Fibroblast of mammary gland (primary cell): ENCODE measurements at places on chromosomes 2 and 18.
A peak's percentile ranks its signal among the peaks of the same experiment; 100 is the strongest.

- DNase-seq = peak; percentile 6
Measured at GRCh38 chr2:239035361-239035814, 187.5 kb downstream of the TWIST2 start.

GRCh38 chr2:10551496-10551895, 103.4 kb upstream of the ODC1 start:
- DNase-seq = no peak

GRCh38 chr18:50401888-50402287, 27.0 kb downstream of the SKA1 start:
- DNase-seq = peak; percentile 47

- no peak for DNase-seq
Measured at GRCh38 chr18:48739266-48740067, 200.6 kb downstream of the CTIF start.

GRCh38 chr2:155525199-155525598, 807.3 kb downstream of the NR4A2 start:
- DNase-seq = no peak

- DNase-seq = peak; percentile 73
Measured at GRCh38 chr2:72892506-72893173, 5.4 kb downstream of the SPR start.

- DNase-seq = no peak
Measured at GRCh38 chr2:71736091-71736861, 282.9 kb downstream of the DYSF start.

GRCh38 chr18:78497641-78498040, 482.0 kb upstream of the SALL3 start:
- DNase-seq = no peak

DNA sequence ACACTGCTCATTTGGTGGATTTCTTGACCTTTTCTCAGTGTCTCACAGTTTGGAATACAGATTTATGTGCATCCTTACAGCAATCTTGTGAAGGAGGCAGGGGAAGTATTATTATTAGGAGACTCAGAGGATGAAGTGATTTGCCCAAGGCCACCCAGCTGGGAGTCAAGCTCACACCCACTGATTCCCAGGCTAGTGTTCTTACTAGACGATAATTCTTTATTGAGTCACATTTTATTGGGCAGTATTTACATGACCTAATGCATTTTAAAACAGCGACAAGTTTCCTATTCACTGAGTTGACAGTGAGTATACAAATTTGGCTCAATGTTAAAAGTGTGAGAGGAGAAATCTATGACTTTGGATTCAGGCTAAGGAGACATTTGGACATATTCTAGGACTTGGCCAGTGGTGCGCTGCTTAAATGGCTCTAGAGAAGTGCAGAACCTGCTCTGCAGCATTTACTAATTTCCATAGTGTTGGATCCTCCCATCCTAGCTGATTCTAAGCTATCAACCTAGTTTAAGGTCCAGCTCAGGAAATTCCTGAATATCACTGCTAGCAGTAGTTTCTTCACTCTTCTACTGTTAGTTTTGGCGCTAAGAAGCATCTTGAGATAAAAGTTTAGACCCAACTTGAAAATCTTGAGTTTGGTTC, 199.3 kb downstream of the MTX2 start:
- DNase-seq = peak; percentile 61

DNA sequence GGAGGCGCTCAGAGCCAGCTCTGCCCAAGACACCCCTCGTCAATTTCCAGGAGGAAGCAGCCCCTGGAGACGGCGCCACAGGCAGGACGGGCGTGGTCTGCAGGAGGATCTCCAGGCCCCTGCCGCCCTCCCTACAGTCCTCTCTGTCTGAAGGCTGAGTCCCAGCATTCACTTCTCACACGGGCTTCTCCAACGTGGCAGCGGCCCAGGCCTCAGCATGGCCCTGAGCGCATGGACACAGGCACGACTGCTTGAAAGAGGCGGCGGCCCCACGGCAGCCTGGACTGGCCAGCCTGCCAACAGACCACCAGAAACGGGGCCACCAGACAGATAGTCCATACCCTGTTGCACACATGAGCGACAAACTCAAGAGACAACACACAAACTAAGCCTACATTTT, 23.3 kb downstream of the SDC1 start:
- DNase-seq = no peak

DNA sequence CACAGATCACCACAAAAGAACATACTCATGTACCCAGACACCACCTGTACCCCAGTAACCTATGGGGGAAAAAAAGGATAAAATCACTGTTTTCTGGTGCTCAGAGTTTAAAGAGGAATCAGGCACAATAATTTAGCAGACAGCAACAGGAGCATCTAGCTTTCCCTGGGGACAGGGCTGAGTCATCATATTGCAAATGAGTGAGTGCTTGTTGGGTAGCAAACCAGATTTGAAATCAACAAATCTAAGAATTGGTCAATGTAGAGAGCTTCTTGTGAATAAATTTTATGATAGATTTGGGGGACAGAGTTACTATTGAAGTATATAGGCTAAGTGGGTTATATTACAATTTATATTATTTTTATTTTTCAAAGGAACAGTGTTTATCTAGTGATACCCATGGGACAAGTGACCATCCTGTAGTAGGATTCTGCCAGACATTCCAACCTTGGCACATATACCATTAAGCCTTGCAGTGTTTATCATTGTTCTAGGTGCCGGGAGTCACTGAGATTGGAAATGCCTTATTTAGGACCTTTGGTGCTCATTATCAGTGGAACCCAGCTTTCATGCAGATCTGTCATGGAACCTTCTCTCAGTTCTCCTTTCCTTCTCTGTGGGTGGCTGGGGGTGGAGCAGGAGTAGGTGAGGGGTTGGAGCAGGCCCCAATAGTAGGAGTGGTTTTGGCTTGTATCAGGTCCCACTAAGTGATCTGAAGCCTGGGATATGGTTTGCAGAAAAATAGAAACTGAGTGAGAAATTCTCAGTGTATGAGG, 117.2 kb downstream of the CERS6 start:
- DNase-seq = peak; percentile 89
